Fibroblast of the aortic adventitia (primary cell): ENCODE measurements at places on chromosomes 11 and 22. TPM values are rescaled to one million over a fixed set of nuclear protein-coding genes. Genes with fewer than 3 reads are reported as not detected.

DNA sequence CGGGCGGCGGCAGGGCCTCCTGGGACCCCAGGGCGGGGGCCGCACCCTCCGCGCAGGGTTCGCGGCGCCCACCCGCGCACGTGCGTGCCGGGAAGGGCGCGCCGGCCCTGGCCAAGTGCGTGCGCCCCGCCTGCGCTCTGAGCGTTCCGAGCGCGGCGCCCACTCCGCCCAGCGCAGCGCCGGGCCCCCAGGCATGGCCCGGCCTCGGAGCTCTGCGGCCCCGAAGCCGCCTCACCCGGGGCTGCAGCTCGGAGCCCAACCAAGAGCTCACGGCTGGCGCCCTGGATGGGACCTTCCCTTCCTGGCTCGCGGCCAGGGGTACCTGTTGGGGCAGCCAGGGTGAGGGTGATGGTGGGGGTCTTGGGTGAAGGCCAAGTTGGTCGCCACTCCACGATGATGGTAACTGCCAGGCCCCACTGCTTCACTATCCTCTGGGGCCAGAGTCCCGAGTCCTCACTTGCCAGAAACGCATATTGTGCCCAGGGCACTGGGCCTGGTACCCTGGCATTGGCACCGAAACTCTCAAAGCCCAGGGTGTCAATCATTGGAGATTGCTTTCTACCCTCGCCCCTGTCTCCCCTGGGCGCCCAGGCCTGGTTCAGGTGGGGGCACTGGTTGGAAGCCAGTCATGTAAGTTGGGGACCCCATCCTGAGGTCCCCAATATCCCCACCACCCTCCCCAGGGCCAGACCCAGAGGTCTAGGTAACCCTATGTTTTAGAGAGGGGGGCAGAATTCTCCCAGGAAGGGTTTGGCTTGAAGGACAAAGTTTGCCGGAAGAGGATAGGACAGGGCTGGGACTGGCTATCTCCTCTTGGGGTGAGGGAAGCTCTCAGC is 882 bp downstream of the ANO1 start:
- DNase-seq = no peak

DNA sequence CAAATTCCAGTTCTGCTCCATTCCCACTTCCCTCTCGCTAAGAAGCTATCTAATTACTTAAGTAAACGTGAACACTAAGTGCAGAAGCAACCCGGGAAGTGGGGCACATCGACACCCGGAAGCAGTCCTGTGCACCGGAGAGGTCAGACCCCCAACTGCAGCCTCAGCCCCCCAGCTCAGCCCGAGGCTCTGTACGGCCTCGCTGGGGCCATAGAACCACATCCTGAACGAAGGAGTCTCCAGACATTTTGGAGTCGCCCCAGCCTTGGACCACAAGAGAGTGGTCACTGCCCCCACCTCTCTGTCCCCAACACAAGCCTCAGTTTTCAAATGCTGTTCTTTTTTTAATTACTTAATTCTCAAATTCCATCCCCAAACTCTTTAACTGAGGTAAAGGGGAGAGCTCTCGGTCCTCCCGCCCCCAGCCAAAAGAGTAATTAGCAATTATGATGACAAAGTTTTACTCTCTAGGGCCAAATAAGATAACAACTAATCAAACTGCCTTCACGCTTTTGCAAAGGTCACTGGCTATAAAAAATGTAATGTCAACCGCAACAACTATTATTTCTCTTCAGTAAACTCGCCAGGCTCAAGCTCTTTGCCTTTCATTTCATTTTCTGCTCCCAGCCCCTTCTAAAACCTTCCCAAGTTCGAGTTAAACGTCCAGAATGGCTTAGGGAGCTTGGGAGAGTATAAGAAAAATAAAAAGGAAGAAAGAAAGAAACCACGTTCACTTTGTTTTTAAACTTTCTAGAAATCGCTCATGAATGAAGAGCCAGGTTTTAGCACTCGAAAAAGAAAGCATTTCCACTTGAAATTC is 2.2 kb downstream of the PAX6 start:
- DNase-seq = no peak

GRCh38 chr11:34756591-34756990 is 135.7 kb downstream of the EHF start:
- no peak for DNase-seq

Gene GVQW3
- 2.0 and 4.2 TPM in 2 replicates for total RNA-seq

Gene CHRDL2
- not detected in 2 replicates for total RNA-seq

Gene EMID1
- total RNA-seq = 0.08 TPM in 1 of 2 replicates, not detected in the other

Gene FOSL1
- 11.4 and 73.9 TPM in 2 replicates for total RNA-seq

GRCh38 chr22:42932197-42932519 is 75.1 kb upstream of the ARFGAP3 start:
- no peak for DNase-seq

DNA sequence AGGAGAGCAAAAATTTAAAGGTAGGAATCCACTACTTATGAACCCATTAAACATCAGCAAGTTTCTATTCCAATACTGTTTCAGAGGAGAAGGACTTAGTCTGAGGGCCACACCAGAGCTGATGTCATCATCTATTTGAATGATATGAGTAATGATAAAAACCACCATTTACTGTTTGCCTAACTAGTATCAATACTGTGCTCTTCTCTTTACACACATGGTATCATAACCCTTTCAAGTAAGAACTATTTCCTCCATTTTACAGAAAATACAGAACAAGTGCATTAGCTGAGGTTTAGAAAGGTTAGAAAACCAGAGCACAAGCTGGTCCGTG is 651.3 kb upstream of the KIRREL3 start:
- DNase-seq = no peak

DNA sequence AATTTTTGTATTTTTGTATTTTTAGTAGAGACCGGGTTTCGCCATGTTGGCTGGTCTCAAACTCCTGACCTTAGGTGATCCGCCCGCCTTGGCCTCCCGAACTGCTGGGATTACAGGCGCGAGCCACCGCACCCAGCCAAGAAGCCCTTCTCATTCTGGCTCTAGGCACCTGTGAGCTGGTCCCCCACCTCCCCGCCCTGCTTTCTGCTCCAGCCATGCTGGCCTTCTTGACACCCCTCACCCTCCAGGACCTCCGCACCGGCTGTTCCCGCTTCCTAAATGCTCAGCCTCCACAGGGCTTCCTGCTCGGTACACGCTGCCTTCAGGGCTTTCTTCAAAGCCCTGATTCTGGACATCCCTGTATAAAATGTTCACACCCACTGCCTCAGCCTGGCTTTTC is 5.5 kb upstream of the FXYD2 start:
- no peak for DNase-seq

- no peak for DNase-seq
These were observed 39.0 kb downstream of the CERK start for GRCh38 chr22:46699091-46699490.

Gene MS4A8
- total RNA-seq = 0.49 TPM in 1 of 2 replicates, not detected in the other

DNA sequence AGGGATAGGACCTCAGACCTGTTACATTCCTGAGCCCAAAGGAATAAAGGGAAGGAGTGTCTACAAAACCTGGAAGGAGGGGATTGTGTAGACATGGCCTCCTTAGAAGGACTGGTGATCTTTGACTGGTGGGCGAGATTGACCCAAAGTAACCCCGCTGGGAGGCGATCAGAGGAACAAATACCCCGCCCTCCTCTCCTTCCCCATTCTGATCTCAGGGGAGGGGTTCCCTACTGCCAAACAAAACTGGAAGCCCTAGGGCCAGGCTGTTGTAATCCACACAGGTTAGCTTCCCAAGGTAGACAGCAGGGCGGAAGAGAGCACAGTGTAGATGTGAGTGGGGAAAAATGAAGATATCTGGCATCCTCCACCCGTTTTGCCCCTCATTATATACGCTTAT is 24.7 kb downstream of the NCF4 start:
- DNase-seq = no peak

- no peak for DNase-seq
These were observed 60.2 kb upstream of the MTMR2 start for GRCh38 chr11:95984072-95984471.

GRCh38 chr11:73358071-73358470 is 18.1 kb upstream of the RELT start:
- DNase-seq = no peak

GRCh38 chr11:3368199-3368598 is 10.7 kb downstream of the ZNF195 start:
- DNase-seq = no peak

Gene DLG2
- total RNA-seq = 3.0 and 5.8 TPM in 2 replicates

DNA sequence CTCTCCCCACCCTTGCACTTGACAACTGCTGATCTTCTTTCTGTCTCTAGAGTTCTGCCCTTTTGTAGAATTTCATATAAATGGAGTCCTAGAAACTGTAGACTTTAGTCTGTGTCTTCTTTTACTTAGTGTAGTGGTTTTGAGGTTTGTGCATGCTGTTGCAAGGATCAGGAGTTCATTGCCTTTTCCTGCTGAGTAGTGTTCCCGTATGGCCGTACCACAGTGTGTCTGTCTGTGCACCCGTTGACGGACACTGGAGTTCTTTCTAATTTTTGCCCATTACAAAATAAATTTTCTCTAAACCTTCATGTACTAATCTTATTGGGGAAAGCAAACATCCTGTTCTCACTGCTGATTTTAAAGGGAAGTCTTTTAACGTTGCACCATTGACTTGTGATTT is 138.1 kb downstream of the TBC1D22A start:
- no peak for DNase-seq

GRCh38 chr11:24779791-24780190 is 282.9 kb downstream of the LUZP2 start:
- no peak for DNase-seq

Gene DCHS1
- total RNA-seq = 5.2 and 19.0 TPM in 2 replicates

Gene LDHAL6A
- not detected in 2 replicates for total RNA-seq

- no peak for DNase-seq
These were observed 106.0 kb upstream of the LMO1 start for GRCh38 chr11:8369592-8370205.

GRCh38 chr11:64124147-64124546 is 41.8 kb downstream of the MACROD1 start:
- no peak for DNase-seq

Gene CCDC188
- total RNA-seq = 0.45 TPM in 1 of 2 replicates, not detected in the other

GRCh38 chr11:61969391-61969758 is 1.9 kb upstream of the FTH1 start:
- DNase-seq = peak; percentile 17

Gene NAT10
- 27.3 and 29.3 TPM in 2 replicates for total RNA-seq

- DNase-seq = no peak
These were observed 558.6 kb downstream of the NTM start for GRCh38 chr11:131928992-131929391.

DNA sequence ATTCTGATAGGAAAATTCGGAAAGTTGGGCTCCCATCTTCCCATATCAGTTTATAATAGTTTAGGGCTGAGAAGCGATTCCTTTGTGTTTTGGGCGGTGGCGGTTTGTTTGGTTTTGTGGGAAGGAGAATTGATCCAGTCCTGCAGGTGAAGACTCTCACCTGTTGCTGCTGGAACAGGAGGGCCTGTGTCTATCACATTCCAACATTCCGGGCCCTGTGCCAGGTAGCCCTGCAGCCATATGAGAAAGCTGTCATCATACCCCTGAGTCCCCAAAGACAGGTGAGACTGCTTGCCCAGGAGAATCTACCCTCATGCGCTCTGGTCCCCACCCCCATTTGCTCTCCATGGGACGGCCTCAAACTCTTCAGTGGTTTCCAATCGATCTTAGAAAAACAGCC is 62.1 kb downstream of the TRAF6 start:
- DNase-seq = no peak

Gene MRGPRX4
- not detected in 2 replicates for total RNA-seq

DNA sequence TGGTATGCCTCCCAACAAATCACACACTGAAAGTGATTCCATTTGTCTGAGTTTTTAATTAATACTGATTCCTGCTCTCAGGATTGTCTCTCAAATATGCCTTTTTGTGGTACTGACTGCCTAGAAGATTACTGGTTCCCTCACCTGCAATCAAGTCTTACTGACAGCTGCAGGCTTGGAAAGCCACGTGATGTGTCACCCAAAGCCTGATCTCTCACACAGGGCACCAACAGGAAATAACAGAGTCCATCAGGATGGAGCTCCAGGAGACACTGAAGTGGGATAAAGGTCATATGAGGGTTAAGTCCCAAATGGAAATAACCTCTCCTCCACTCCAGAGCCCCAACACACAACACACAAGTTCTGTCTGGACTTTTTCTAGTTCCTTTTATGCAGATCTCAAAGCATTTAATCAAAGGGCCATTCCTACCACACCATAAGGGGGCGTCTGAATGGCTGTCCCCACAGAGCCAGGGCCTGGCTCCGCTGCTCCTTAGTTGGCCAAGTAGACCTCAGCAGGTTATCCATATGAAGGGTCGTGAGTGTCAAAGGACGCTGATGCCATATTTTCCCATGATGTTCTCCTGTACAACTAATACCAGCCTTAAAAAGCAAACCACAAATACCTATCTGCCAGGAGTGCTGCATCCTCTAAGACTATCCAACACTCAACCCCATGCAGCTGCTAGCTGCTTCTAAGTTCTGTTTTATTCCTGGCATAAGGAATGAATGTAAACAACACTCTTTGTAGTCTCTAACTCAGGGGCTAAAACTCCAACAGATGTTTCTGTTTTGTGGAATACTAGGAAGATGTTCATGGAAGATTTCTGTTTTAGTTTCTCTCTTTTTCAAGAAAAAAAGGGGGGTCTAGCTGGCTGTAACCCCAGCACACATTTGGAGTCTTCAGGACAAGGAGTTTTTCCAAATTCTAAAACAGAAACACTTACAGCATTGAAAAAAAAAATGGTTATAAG is 13.0 kb downstream of the SCUBE2 start:
- no peak for DNase-seq

- no peak for DNase-seq
These were observed 11.8 kb upstream of the PDGFD start for GRCh38 chr11:104175769-104176168.

DNA sequence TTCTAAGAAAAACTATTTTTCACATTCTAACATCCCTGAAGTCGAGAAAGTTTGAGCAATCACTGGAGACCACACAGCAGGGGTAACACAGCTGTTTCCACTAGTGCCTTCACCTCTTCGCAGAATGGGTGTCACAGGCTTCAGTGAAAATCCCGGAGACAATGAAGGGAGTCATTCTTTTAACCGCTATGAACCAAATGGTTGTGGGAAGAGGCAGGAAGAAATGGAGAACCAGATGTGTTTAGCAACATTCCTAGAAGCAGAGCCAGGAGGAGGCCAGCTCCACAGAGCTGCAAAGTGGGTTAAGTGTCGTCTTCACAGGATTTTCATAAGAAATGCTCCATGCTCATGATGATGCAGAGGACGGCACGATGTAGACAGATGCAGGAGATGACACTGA is 221.1 kb downstream of the LARGE1 start:
- DNase-seq = no peak

DNA sequence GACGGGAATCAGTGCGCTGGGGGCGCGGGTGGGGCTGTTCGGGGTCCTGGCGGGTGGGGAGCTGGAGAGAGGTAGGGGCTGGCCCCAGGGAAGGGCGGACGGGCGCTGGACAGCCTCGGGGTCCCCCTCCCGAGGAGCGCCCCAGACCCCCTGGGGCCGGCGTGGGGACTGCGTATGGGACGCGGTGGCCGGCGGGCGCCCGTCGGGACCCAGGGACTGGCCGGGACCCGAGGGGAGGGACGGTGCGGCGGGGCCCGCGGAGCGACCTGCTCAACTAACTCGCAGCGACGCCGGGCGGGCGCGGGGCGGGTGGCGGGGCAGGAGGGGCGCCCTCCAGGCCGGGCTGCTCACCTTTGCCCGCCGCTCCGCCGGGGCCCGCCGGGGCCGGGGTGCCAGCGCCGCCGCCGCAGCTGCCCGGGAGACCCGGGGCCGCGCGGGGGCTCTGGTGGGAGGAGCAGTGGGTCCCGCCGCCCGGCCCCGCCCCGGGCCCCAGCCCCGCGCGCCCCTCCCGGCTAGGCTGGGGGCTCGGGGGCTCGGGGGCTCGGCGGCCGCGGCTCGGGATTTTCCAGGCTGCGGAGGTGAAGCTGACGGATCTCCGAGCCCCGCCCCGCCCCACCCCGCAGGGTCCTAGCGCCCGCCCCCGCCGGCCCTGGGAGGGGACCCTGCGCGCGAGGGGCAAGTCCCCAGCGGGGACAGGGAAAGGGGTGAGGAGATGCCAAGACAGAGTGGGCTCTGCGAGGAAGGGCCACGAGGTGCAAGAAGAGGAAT is 12.3 kb downstream of the STARD10 start:
- DNase-seq = no peak

- no peak for DNase-seq
These were observed 286.4 kb downstream of the CADM1 start for GRCh38 chr11:115217726-115218311.
